NCI-H187 treated with DMSO at 0.1 percent for 48 hours (cell line): ENCODE measurements at places on chromosomes 12 and 14.

DNA sequence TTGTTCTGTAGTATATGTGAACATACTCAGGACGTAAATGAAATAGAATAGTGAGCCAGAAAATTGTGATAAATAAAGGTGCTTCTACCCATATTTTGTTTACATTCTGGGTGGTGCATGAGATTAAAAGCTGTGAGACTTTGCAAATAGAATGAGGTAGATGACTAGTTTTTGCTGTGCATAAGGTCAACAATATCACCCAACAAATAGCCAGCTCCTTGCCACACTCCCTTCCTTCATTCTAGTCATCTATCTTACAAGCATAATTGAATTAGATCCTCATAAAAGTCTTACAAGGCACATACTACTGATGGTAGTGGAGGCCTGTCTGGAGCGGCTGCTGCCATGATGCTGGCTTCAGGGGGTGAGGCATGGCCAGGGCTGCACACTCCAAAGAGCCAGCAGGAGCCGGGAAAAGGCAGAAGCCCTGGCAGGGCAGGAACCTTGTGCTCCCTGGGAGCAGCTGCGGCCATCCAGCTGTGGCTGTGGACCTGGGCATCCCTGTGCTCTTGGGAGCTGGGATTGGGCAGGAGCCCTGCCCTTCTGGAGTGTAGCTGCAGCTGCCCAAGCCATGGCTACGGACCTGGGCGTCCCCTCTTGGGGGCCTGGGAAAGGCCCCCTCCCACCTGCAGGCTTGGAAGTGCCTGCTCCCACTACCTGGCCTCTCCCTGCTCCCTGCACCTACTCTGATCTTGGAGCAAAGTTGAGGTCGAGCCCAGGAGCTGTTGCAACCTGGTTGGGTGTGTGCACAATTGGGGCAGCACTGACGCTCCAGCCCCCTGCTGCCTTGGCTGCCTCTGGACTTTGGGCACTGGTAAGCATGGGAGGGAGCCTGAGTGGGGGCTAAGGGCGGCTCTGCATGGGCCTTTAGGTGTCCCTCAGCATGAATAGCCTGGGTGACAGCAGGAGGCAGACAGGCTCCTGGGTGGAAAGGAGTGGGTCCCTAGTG, 112.8 kb downstream of the DACT1 start:
- DNase-seq: no peak

GRCh38 chr14:100222224-100223093, 16.5 kb upstream of the YY1 start:
- DNase-seq: no peak

DNA sequence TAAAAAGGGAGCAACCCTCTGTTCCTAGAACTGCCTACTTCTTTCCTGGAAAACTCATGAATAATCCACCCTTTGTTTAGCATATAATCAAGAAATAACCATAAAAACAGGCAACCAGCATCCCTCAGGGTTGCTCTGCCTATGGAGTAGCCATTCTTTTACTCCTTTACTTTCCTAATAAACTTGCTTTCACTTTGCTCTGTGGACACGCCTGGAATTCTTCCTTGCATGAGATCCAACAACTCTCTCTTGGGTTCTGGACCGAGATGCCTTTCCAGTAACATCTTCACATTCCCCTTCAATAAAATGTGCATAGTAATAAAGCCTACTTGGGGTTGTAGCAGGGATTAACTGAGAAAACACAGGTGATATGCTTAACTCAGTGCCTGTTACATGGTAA, 286.4 kb upstream of the AMIGO2 start:
- no peak for DNase-seq

DNA sequence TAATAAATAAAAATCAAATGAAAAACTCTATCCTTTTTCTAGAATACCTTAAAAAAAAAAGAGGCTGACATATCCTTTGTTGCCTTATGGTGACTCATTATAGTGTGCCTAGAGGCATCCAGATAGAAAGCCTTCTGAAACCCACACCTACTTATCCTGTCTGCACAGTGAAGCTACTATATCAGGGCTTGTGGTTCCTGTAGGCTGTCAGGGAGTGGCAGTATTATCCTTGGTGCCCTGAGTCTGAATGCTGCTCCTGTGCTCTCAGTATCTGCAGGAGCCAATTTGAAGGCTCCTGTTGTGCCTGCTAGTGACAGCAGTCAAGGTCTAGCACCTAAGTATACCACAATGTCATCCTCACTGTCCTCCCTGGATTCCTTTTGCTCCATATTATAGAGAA, 168.4 kb upstream of the AVPR1A start:
- DNase-seq: no peak

- no peak for DNase-seq
Measured at GRCh38 chr14:61552241-61552640, 143.1 kb upstream of the HIF1A start.

- DNase-seq: no peak
Measured at GRCh38 chr14:77508249-77508648, 9.6 kb upstream of the ISM2 start.
